ENCODE measurements at places on chromosomes 12 and 14.

DNA sequence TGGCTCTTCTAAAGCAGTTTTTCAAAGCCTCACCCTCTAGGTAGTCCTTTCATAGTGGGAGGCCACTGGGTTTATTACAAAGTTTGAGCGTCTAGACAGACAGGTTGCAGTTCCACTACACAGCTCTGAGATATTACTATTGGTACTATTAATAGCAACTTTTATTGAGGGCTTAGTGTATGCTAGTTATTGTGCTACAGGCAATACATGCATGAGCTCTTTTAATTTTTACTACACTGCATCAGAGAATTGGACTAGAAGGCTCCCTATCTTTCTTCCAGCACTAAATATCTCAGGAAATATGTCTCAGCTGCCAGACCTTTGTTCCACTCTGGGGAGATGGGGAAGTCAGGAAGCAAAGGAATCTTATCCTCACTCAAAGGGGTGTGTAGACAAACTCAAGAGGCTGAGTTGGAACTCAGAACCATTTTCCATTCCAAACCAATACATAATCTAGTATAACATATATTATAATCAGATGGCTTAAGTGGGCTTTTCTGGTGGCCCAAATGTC is 161.8 kb upstream of the SLC38A2 start:
- no peak for DNase-seq

GRCh38 chr12:4106621-4107020 is 166.9 kb upstream of the CCND2 start:
- DNase-seq = no peak

DNA sequence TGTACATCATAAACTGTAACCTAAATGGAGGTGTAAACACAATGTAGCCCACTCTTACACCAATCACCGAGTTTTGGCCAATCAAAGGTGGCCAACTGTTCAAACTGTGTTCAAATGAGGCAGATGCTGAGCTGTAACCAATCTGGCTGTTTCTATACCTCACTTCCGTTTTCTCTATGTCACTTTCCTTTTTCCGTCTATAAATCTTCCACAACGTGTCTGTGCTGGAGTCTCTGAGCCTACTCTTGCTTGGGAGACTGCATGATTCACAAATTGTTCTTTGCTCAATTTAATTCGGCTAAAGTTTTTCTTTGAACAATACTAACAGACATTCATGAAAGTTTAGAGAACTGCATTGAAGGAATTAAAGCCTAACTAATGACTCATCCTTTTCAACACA is 547.1 kb upstream of the USP15 start:
- DNase-seq = no peak

DNA sequence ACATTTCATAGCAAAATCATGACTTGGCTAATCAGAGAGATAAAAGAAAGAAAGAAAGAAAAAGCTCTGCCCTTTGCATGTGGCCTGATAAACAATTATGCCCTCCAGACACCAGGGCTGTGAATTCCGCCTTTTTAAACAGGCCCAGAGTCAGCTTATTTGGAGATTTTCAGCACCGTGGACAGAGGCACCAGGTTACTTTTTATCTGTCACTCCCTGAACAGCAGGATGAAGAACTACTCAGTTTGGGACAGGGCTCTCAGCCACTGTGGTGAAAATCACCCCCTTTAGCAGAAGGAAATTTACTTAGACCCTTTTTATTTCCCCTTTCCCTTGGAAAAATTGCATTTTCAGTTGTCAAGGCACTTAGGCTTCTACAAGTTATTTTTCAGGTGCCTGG is 359.9 kb downstream of the NRXN3 start:
- peak; percentile 32 for DNase-seq

GRCh38 chr12:116276652-116277466 is 634 bp downstream of the MED13L start:
- DNase-seq = no peak

GRCh38 chr12:48687592-48687991 is 5.6 kb upstream of the KANSL2 start:
- DNase-seq = no peak

DNA sequence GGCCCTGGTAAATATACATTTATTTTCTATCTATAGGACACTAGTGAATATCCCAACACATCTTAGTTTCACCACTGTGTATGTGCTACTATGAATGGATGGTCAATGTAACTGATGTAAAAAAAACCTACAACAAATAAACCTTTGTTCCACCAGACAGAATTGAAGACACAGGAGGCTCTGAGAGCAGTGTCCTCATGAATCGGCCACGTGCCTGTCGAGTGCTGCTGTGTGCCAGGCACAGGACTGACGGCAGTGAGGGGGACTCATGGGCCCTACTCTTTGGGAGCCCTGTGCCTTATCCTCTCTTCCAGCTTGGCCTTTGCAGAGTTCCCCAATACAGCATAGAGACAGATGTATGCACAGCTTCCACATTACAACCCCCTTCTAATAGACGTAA is 18.2 kb downstream of the CINP start:
- DNase-seq = no peak

DNA sequence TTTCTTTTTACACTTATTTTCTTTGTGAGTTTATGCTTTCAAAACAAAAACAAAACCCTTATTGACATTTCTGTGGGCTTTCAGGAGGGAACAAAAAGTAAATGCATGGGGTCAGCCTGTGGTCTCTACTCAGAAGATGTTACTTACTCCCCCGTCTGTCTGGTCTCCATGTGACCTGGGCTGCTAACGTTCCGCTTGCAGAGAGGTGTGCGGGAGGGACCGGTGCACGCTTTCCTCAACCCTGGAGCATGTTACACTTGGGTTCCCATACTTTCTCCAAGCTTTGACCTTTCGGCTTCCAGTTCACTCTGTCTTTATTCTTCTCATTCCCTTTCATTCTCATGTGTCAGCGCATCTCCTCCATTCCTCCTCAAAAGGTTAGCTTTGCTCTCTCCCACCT is 36.5 kb downstream of the ZC3H14 start:
- DNase-seq = no peak

DNA sequence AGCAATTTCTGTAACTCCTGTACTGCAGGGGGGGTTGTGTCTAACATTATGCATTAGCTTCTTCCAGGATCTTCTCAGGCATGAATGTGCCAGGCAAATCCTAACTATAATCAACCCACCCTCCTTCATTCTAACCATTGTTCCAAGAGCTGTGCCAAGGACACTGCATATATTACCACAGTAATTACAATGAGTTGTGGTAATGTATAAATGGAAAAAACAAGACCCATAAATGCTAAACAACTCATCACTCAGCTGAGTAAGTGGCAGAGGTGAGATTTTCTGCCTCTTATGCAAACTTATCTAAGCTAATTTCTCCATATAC is 80.6 kb downstream of the PRKD1 start:
- DNase-seq = no peak

GRCh38 chr12:27472604-27473003 is 26.1 kb downstream of the SMCO2 start:
- no peak for DNase-seq
